Epithelial cell of proximal tubule (primary cell): ENCODE measurements at places on chromosomes 3 and 15. TPM values are rescaled to one million over a fixed set of nuclear protein-coding genes. Genes with fewer than 3 reads are reported as not detected.

Gene ZCWPW2
- total RNA-seq = 0.58 TPM in 1 of 2 replicates, not detected in the other

Gene CADM2
- not detected in 2 replicates for total RNA-seq

Gene ATXN7
- 6.8 and 16.7 TPM in 2 replicates for total RNA-seq

Gene NISCH
- 27.8 and 40.8 TPM in 2 replicates for total RNA-seq

Gene ZNF710
- total RNA-seq = 11.4 and 19.9 TPM in 2 replicates

Gene BCHE
- total RNA-seq = 1.1 and 2.9 TPM in 2 replicates

Gene HIGD2B
- total RNA-seq = not detected in 2 replicates

- DNase-seq = no peak
Observed at GRCh38 chr3:174208161-174208560, 651.0 kb upstream of the NAALADL2 start.

GRCh38 chr3:184815046-184815930 lies 3.3 kb downstream of the VPS8 start:
- no peak for DNase-seq

- DNase-seq = no peak
Observed at GRCh38 chr3:156659260-156659659, 15.1 kb upstream of the TIPARP start.

GRCh38 chr3:196051282-196052076 lies 30.4 kb downstream of the TFRC start:
- no peak for DNase-seq

DNA sequence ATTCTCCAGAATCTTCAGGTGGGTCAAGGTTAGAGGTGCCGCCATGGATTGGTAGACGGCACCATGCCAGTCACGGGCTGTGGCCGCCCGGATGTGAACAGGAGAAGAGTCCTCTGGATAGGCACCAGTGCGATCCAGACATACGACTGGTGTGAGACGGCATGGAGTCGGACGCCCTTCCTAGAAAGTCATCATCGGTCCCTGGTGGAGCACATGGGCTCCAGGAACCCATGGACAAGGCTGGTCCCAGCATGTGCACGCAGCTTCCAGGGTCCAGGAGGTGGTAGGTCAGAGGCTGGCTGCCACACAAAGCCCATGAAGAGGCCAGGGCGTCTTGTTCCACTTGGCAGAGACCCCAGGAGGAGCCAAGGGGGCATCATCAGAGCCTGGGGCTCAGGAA lies 276.1 kb upstream of the LRRC3B start:
- no peak for DNase-seq

DNA sequence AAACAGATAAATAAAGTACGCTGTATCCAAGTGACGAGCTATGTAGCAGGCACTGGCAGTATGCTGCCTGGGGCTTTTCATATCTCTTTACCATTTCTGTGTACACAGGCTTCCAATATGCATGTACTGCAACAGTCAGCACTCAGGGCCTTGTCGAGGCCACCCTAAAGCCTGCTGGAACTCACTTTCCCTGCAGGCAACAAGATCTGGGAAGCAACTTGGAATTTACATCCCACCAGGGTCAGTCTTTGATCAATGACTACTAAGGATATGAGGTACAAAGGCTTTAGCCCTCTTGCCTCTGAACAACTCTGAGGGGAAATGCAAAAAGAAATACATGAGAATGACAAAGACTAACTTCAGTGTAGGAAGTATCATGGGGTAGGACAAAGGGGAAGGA lies 101.8 kb upstream of the ARL6 start:
- no peak for DNase-seq

GRCh38 chr3:140198242-140198641 lies 263.3 kb downstream of the CLSTN2 start:
- DNase-seq = no peak

- no peak for DNase-seq
Observed at GRCh38 chr15:69117431-69117871, 43.0 kb upstream of the GLCE start.

DNA sequence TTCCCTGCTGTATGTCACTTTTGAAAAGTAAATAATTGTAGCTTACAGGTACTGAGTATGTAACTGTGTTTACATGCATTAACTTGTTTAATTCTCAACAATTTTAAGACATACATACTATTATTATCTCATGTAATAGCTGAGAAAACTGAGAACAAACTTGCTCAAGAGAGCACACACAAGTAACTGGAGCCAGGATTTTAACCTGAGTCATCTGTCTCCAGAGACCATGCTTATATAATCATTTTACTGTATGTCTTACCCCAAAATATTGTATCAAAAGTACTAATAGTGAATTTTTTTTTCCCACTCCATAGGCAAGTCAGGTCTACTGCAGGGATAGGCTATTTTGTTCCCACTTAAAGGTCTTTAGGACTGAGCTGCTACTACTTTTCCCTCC lies 95.4 kb downstream of the FEZF2 start:
- DNase-seq = no peak

DNA sequence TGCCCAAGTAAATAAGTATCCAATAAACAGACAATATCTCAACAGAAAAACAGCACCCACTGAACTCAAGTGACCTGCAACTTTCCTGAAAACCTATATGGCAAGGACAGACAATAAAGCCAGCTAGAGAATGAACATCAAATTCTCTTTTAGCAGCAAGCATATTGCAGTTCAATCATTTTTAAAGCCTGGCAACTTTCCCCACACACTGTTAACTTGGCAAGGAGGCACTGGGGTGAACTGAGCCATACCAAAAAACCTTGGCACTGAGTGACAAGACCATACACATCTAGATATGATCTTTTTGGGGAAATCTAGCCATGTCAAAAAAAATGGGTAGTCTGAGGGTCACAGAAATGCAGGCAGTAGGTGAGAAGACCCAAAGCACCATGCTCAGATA lies 174.6 kb downstream of the STT3B start:
- no peak for DNase-seq

DNA sequence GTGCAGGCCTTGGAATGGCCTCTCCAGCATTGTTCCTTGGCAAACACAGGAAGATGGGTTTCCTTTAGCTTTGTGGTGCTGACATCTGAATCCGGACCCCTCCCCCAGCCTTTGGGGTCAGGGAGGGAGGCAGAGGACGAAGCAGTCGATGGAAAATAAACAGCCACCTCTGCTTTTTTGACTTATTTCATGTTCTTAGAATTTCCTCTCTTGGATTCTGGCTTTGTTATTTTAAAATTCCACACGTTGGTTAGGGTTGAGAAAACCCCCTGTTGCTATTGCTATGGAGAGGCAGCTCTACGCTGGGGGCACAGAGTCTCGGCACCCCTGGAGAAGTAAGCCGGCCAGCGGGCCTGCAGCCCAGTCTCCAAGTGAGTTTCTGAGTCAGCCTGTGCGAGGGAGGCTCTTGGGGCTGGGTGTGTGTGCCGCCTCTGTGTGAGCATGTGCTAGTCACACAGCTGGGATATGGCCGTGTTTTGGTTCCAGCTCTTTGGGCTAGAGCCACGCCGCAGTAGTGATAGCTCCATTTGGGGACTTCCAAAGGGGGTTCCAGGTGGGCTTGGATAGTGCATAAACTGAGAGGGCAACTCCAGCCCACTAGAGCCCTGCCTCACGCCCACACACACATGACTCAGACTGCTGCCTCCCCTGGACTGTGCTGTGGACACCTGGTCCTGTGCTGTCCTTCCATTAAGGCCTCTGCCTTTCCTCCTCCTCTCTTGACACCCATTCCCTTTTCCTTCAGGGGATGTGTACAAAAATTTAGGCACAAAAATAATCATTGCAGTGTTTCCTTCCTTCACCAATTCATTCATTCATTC lies 58.8 kb downstream of the AMOTL2 start:
- DNase-seq = no peak

- DNase-seq = no peak
Observed at GRCh38 chr15:70195587-70196305, 98.0 kb upstream of the TLE3 start.

GRCh38 chr3:45748068-45748467 lies 48.3 kb downstream of the SLC6A20 start:
- DNase-seq = no peak

DNA sequence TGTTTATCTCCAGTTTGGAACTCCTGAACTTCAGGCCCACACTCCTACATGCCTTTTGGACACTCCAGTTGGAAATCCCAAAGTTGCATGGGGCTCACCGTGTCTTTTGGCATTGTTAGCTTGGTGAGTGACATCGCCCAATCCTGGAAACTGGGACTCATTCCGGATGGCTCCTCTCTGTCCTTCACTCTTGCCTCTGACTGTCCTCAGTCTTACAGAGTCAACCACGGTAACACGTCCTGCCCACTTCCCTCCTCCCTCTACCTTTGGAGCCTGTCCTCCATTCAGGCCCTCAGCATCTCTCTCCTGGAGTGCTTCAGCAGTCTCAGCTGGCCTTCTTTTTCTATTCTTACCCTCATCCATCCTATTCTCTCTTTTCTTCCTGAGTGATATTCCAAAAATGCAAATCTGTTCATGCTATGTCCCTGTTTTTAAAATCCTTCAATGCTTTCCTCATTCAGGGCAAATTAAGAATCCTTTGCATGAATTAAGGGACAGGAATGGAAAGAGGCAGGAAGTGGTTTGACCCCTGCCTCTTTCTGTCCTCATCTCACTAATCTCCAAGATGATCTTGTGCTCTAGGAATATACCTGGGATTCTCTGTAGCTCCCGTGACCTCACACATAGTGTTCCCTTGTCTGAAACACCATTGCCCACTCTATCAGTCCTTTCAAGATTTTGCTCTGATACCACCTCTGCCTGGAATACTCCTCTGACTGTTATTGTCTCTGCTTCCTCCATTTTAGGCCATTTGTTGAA lies 42.5 kb downstream of the LPP start:
- no peak for DNase-seq

DNA sequence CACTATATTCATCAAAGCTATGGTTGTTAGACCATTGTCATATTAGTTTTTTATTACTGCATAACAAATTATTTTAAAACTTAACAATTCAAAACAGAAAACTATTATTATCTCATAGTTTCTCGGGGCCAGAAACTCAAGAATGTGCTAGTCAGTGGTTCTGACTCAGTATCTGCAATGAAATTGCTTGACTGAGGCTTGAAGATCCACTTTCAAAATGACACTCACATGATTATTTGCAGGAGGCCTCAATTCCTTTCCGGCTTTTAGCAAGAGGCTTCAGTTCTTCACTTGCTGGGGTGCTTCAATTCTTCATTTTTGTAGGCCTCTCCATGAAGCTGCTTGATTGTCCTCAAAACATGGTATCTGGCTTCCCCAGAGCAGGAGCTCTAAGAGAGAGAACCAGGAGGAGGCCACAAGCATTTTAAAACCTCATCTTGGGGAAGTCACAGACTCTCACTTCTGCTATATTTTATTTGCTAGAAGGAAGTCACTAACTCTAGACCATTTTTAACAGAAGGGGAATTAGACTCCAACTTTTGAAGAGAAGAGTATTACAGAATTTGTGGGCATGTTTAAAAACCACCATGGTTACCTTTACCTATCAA lies 383.7 kb downstream of the MFSD1 start:
- DNase-seq = no peak

- no peak for DNase-seq
Observed at GRCh38 chr15:76163457-76164295, 103.9 kb downstream of the TMEM266 start.

DNA sequence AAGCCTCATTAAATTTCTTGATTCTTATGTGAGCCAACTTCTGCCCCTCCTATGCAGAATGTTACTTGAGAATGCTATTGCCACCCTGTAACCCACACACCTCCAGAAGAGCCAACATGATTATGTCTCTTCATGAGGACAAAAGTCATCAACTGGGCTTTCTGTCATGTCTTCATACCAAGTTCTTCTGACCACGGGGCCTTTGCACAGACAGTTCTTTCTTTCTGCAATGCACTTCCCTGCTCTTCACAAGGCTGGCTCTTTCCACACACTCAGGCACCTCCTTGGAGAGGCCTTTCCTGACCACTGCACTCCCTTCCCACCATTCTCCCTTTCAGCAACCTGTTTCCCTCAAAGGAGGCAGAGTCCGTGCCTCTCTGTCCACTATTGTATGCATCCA lies 107.9 kb upstream of the NR2E3 start:
- no peak for DNase-seq

DNA sequence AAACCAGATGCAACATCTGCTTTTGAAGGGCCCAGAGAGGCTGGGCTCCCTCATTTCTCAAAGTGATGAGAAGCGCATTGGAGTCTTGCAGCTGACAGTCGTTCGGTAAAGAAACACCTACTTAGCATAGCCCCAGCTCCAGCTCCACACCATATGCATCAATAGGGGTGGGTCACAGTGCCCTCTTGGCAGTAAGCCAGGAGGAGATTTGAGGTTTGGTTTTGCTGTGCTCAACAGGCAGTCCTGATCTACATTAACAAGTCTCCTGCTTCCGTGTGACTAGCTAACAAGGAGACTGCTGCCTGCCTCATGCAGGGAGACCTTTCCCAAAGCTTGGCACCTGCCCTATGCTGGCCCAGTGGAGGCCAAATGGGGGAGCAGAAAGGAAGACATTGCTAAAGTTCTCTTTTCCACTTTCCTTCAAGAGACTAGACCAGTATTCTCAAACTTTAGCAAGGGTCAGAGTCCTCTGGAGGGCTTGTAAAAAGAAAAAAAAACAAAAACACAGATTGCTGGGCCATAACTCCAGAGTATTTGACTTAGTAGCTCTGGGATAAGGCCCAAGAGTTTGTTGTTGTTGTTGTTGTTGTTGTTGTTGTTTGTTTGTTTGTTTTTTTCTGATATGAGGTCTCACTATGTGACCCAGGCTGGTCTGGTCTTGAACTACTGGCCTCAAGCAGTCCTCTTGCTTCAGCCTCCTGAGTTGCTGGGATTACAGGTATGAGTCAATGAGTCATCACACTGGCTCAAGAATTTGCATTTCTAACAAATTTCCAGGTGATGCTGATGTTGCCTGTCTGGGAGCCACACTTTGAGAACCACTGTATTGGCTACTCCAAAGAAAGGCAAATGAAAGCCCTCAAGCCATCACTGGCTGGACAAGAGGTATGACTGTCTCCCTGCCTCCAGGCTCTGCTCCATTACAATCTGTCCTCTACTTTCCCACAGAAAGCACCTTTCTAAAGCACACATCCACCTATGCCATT lies 294.9 kb downstream of the RORA start:
- DNase-seq = no peak

DNA sequence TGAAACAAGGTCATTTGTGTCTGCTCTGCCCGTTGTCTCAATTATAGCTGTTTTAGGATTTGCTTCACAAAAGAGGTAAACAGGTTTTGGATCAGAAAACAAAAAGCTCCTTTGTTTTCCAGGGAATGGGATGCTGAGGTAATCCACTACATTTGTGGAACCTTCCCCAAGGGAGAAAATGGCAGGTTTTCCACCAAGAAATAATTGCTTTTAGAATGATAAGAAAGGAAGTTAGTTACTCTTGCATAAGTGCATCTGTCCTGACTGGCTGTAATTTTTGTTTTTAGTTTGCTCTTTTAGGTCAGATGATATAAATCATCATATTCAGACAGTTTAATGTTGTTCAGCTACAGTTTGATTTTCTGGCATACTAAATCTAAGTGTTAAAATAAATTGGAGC lies 198.5 kb upstream of the COL8A1 start:
- DNase-seq = no peak

DNA sequence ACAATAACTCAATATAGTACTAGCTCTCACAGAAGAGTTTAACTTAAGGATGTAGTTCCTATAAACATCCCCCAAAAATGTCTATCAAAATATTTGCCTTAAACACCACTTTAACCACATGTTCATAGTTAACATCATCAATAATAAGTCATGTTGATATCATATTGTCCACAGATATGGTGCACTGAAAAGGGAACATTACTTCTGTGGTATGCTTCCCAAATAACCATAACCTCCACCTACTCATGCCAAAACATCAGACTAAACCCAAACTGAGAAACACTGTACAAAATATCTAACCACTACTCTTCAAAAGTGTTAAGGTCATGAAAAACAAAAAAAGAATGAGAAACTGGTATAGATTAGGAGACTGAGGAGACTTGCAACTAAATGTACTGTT lies 32.9 kb downstream of the SLC4A7 start:
- DNase-seq = no peak

- no peak for DNase-seq
Observed at GRCh38 chr3:112656043-112656442, 15.1 kb upstream of the CCDC80 start.

GRCh38 chr15:59177317-59177660 lies 29.4 kb upstream of the LDHAL6B start:
- DNase-seq = no peak
